ENCODE measurements at places on chromosomes 1 and 21. TPM values are rescaled to one million over a fixed set of nuclear protein-coding genes. Genes with fewer than 3 reads are reported as not detected.

The RHEX gene
- 3.5 TPM for total RNA-seq

The DAB1 gene
- 0.47 TPM for total RNA-seq

The FCRLB gene
- total RNA-seq, result 0.15 TPM

The TINAGL1 gene
- 152 TPM for total RNA-seq

The BCAN gene
- 1.9 TPM for total RNA-seq

Data from gastroesophageal sphincter (tissue), 4 donors.